ENCODE measurements at places on chromosomes 1 and 21. TPM values are rescaled to one million over a fixed set of nuclear protein-coding genes. Genes with fewer than 3 reads are reported as not detected.

Gene IL12RB2
- polyA plus RNA-seq: 0.75 TPM

Gene CREG1
- 110 TPM for polyA plus RNA-seq

Gene BPNT1
- 55.2 TPM for polyA plus RNA-seq

- no peak for DNase-seq
These were observed 58.1 kb downstream of the CASZ1 start for GRCh38 chr1:10738061-10739058.

DNA sequence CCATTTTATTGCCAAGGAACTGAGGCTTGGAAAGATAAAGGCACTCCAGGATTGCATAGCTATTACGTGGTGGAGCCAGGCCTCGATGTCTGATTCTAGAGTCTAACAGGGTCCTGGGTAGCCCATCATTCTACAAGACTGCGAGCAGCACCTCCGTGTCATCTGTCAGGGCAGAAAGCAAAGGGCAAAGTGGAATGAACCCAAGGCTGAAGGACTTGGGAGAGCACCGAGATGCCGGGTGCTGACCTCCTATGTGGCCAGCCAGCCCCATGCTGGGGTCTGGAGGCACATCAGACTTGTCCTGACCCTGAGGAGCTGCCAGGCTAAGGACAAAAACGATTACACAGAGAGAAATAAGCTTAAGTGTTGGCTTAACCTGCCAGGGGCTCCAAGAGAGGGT, 62.3 kb downstream of the MRPL37 start:
- DNase-seq: no peak

DNA sequence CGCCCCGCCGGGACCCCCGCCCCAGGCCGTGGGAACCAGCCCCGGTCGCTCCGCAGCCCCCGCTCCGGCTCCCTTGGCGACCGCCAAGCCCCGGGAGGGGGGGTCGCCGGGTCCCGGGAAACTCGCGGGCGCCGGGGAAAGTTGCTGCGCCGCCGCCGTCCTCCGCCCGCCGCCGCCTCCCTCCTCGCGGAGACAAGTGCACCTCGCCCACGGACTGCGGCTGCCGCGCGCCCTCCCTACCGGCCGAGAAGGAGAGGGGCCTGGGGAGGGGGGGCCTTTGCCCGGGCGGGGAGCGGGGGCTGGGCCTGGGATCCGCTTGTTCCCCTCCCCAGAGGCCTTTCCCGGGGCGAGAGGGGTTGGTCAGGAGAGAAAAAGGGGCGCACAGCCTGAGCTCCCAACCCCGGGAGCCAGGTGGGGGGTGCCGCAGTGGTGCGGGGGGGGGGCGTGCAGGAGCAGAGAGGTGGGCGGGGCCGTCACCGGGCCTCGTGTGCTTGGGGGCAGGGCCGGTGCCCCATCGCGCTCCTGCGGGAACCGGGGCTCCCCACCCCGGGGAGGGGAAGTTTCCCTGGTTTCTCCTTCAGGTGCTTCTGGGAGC, 592 bp downstream of the AGRN start:
- DNase-seq: no peak

DNA sequence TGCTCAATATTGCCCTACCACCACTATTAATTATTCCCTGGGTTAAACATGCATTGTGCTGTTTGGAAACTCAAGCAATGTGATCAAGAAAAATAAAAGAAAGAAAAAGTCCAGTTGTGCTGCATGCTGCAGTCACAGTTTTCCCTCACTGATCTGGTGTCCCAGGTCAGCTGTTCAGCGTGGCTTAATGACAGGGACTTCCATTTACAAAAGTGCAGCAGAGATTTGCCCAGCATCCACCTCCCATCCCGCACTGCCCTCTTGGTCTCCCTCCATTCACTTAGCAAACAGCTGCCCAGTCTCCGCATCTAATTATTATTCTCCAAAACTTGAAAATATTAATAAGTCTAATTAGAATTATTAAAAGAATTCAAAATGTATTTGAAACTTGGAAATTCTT, 2.0 kb upstream of the OR2T4 start:
- DNase-seq: no peak
